ENCODE measurements at places on chromosomes 2 and 18.
A peak's percentile ranks its signal among the peaks of the same experiment; 100 is the strongest.

DNA sequence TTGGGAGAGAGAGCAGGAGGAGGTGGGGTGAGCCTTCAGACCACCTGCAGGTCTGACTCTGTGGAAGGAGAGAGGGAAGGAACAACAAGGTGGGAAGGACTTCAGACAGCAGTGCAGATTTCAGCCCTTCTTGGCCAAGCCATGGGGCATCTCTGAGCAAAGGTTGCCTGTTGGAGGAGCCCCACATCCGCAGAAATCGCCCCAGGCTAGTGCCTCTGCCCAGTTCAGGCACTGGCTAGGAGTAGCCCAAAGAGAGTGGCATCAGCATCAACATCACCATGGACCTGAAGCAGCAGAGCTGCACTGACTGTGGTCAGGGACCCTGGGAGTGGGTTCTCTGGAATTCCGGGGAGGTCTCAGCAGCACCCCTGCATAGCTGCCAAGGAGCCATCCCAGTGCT, 10.2 kb downstream of the GPR55 start:
- DNase-seq, result no peak

DNA sequence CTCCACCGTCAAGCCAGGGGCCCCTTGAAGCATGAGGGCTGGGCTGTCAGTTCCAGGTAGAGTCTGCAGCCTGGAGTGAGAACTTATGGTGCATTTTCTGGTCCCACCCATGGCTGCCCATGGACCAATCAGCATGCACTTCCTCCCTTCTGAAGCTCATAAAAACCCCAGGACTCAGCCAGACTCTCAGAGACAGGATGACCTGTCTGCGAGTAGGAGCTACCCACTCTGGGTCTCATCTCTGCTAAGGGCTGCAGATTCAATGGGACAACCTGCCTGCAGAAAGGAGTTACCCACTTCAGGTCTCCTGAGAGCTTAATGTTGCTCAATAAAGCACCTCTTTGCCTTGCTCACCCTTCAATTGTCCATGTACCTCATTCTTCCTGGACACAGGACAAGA, 9.4 kb upstream of the DUSP19 start:
- DNase-seq, result no peak

GRCh38 chr18:33841221-33841967, 263.4 kb downstream of the ASXL3 start:
- DNase-seq, result no peak

DNA sequence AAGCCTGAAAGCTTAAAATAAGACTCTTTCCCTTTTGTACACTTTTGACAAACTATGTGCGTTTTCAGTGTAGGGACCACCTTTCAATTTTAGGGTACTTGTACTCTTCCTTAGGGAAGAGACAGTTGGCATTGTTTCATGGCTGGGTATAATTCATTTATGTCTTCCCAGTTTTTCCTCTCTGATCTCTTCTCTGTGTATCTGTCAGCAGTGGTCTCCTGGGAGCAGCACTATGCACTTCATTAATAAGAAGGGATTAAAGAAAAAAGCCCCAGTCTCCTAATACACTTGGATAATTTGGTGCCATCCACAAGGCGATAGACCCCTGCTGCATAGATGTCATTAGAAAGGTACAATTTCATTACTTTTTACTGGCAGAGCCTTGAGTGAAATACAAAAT, 12.1 kb downstream of the AQP4 start:
- DNase-seq, result no peak

- no peak for DNase-seq
Observed at GRCh38 chr2:66865161-66865560, 430.2 kb downstream of the MEIS1 start.

DNA sequence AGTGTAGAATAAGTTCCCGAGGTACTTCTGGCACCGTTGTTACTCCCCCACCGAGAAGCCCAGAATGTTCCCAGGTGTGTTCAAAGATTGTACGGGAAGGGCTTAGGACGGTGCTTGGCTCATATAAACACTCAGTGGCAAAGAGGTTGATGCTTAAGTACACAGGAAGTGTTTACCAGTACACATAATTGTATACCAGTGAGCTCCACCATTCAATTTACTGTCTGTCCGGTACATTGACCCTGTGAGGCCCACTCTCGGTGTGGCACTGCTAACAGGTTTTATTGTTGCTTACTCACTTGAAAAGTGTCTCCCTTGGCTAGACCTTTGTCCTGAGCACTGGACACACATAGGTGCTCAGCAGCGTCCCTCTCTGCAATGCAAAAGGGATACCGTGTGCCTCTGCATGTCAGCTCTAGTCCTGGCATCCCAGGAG, 191.0 kb downstream of the NEDD4L start:
- no peak for DNase-seq

- DNase-seq, result no peak
Observed at GRCh38 chr18:52615943-52616342, 275.9 kb downstream of the DCC start.

DNA sequence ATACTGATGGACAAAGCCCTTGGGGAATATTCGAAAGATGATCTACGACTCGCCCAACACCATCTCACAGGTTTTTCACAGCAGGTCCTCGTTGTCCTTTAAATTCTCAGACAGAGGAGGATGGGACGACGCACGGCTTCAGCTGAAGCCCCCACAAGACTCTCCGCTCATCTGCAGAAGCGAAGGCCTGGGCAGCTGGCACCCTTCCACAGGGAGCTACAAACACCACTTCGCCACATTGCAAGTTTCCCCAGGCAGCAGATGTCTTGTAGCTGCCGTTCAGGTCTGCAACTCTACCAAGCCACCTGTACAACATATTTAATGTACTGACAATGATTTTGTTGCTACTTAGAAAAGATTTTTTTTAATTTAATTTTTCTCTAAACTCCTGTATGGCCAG, 642.9 kb downstream of the ZEB2 start:
- no peak for DNase-seq

GRCh38 chr18:74832381-74832780, 234.7 kb downstream of the ZNF407 start:
- DNase-seq, result no peak

- DNase-seq, result no peak
Observed at GRCh38 chr18:58230438-58231179, 186.6 kb downstream of the NEDD4L start.

DNA sequence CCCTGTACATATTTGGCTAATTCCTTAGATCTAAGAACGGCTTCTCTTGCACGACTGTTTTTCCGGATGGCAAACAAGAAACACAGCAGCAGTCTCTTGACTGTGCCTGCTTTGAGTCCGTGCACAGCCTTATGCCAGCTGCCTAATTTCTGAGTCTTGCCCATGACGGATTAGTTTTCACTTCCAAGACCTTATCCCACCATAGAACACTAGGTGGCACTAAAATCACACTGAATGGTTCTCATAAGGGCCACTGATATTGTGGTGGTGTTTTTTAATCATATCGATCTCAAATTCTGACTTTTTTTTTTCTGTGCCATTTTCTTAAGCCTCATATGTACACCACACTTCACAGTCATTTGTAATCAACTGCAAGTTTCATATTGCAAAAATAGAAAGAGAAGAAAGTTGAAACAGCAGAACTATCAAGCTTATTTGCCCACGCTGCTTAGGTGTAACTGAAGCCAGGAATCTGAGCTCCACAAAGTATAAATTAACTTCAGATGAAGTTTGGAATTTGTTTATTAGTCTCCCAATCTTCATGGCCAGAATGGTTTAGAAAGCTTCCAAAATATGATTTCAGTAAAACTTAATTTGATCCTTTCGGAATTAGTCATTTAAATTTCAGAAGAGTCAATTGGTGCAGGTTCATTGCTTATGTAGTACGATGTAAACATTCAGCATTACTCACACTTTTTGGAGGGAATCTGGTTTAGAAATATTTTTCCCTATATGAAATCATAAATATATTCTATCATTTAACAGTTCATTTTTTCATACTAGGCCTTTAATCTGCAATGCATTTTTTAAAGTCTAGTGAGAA, 45.5 kb upstream of the SCN7A start:
- peak; percentile 8 for DNase-seq

GRCh38 chr18:2913398-2914005, 66.7 kb downstream of the EMILIN2 start:
- no peak for DNase-seq

DNA sequence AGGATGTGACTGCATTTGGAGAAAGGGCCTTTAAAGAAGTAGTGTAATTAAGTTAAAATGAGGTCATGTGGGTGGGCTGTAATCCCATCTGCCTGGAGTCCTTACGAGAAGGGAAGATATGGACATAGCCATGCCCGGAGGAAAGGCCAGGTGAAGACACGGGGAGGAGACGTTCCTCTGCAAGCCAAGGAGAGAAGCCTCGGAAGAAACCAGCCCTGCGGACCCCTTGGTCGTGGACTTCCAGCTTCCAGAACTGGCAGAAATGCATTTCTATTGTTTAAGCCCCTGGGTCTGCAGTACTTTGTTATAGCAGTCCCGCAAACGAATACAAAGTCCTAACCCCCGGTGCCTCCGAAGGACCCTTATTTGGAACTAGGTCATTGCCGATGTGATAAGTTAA, 87.6 kb upstream of the TAF1B start:
- no peak for DNase-seq
